ENCODE measurements at places on chromosomes 4 and X.

- no peak for DNase-seq
Observed at GRCh38 chr4:101292901-101293300, 54.4 kb downstream of the PPP3CA start.

DNA sequence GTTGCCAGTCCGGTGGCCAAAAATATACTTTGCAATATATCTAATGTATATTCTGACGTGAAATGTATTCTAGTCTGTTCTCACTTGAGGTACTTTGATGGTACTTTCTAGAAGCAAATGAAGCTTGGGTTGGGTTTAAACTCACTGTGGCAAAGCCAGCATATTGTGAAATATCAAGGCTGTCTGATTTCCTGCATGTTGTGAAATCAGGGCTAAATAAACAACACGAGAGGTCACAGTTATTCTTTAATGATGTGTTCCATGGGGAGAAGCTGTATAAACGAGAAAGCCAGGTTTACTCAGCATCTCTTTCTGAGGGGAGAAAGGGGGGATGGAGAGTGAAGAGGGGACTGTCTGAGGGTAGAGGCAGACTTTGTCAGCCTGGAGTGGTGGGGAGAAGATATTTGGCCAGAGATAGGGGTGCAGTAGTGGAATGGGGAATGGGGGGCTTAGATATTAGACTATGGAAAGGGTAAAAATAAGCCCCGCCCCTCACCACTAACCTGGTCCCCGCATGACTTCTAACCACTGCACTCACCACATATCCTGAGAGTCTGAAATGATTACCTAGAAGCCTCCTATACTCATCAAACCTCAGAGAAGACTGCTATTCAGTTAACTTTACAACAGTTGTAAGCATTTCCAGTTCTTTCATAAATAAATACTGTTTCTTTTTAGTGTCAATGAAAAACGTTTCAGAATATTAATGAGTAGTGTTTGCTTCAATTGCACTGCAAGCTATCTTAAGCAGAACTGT lies 5.9 kb upstream of the SCARB2 start:
- DNase-seq, result no peak

- DNase-seq, result no peak
Observed at GRCh38 chr4:153757407-153757806, 2.4 kb downstream of the RNF175 start.

GRCh38 chr4:112075129-112075753 lies 70.0 kb upstream of the FAM241A start:
- DNase-seq, result no peak

- DNase-seq, result no peak
Observed at GRCh38 chrX:131046596-131046995, 11.6 kb upstream of the ARHGAP36 start.
